Activated T-helper 1 cell treated with Interleukin-2 at 50 U/mL for 16 hours (primary cell): ENCODE measurements at places on chromosomes 5 and 9.

- DNase-seq: no peak
These were observed 40.2 kb downstream of the SLC1A3 start for GRCh38 chr5:36646507-36647023.

GRCh38 chr9:34380034-34380510 lies 3.4 kb upstream of the MYORG start:
- DNase-seq: no peak

GRCh38 chr9:91239367-91240111 lies 122.2 kb downstream of the AUH start:
- no peak for DNase-seq

DNA sequence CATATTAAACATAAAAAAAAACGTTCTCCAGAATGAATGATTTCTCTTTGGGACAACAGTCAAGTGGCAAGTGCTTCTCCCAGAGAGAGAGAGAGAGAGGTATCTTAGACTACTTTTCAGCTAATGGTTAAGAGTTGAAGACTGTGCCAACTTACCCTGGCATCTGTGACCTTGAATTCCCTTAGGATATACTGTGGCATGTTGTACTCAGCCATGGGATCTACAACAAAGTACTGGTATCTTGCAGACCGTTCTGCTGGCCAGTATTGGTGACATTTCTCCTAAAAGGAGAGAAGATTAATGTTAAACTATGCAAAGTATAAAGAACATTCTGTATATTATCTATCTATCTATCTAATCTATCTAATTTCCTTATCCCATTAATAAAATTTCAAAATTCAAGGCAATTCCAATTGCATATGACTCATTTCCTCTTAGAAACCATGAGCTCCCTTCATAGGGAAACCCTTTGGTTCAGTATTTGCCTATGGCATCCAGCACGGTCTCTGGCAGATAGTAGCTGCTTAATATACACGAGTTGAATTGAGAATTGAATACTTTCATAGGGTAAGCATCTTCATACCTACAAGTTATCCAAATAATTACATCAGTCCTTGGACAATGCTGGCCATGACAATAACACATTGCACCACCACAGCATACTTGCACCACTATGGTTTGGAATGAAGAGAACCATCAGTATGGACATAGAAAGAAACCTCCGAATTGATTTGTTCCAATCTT lies 539.4 kb upstream of the DMAC1 start:
- DNase-seq: no peak

DNA sequence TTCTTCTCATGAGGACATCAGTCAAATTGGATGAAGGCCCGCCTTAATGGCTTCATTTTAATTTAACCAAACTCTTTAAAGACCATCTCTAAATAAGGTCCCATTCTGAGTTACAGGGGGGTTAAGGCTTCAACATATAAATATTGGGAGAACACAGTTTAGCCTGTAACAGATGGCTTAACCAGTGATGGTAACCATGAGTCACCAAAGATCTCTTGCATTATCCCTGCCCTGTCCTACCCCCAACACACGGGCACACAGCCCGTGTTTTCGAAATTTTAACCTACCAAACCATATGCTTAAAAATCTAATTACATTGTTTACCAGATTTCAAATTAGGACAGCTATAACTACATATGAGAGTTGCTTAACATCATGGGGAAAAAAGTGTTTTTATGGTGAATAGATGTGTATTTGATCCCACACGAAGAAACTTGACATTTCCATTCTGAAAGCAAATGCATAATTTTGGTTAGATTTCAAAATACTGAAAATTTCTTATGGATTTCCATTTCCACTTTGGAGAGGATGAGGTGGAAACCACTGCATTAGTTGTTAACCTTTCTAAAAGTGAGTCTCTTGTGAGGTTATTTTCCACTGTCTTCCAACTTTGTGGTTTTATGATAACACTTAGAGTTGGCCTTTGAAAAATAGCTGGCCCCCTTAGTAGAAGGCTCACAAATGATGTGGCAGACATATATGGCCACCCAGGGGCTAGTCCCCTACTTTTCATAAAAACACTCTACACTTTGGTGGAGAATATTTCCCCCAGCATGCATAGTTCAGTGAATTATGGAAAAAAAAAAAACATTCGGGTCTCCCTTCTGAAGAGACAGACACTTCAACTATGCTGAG lies 849.3 kb downstream of the TLE1 start:
- DNase-seq: no peak

- DNase-seq: no peak
These were observed 62.8 kb downstream of the CDC14B start for GRCh38 chr9:96556701-96557461.

GRCh38 chr5:135242866-135243555 lies 156.0 kb downstream of the MACROH2A1 start:
- DNase-seq: no peak

DNA sequence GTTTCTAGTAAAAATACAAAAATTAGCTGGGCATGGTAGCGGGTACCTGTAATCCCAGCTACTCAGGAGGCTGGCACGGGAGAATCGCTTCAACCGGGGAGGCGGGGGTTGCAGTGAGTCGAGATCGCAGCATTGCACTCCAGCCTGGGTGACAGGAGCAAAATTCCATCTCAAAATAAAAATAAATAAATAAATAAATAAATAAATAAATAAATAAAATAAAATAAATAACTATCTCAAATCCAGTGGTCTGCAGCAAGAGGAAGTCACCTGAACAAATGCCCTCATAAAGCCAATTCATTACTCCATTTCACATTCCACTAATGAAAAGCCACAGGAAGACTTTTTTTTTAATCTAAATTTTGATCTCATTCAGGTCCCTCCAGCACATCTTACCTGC lies 114.2 kb downstream of the EFNA5 start:
- no peak for DNase-seq

DNA sequence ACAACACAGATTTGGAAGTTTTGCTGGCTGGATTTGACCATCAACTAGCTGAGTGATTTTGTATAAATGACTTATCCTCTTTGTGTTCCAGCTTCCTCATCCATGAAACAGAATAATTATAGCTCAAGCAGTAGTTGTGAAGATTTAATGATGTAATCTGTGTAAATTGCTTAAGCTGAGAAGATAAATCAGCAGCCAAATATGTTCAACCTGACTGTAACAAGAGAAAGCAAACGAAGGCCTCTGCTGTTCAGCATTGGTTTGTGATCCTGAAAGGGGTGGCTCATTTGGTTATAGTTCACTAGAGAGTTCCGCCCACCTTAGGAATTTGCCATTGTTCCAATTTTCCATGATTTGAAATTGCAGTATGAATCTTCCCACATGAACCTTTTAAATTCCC lies 75.7 kb upstream of the CCDC112 start:
- DNase-seq: no peak

- no peak for DNase-seq
These were observed 388.0 kb upstream of the TUSC1 start for GRCh38 chr9:26066237-26066636.

- no peak for DNase-seq
These were observed 212.1 kb upstream of the ADRA1B start for GRCh38 chr5:159704160-159704559.

- no peak for DNase-seq
These were observed 182.5 kb upstream of the FBXL17 start for GRCh38 chr5:108564441-108564840.

DNA sequence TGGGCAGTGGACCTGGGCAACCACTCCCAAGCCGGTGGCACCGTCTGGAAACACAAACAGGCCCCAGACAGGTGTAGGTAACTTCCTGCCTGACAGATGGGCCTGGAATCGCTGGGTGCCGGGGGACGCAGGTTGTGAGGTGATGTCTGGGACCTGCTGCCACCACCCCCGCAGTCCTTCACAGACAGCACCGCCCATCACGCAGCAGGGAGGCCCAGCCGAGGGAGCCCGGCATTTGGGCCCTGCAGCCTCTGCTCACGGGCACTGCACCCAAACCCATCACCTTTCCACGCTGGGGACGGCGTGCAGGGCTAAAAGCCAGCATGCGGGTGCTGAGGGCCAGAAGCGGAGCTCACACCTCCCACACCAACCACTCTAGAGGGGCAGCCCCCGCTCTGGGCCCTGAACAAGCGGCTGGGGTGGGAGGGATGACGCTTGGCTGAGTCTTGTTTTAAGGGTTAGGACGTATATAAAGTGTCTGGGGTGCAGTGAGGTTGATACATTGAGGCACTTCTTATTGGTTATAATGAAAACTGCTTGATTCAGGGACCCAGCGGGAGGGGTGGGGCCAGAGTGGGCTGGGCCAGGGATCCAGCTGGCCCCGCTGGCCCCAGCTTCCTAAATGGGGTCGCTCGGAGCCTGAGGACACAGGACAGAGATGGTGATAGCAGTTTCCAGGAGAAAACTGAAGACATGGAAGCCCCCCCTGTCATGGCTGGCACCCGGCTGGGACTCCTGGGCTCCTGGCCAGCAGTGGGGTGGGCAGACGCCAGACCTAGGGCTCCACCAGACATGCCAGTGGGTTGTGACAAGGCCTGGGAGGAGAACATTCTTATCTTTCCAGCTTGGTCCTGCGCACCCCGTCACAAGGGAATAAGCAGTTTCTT lies 11.3 kb downstream of the MYMK start:
- DNase-seq: no peak

GRCh38 chr9:29285818-29286217 lies 1712.5 kb upstream of the C9orf72 start:
- no peak for DNase-seq

DNA sequence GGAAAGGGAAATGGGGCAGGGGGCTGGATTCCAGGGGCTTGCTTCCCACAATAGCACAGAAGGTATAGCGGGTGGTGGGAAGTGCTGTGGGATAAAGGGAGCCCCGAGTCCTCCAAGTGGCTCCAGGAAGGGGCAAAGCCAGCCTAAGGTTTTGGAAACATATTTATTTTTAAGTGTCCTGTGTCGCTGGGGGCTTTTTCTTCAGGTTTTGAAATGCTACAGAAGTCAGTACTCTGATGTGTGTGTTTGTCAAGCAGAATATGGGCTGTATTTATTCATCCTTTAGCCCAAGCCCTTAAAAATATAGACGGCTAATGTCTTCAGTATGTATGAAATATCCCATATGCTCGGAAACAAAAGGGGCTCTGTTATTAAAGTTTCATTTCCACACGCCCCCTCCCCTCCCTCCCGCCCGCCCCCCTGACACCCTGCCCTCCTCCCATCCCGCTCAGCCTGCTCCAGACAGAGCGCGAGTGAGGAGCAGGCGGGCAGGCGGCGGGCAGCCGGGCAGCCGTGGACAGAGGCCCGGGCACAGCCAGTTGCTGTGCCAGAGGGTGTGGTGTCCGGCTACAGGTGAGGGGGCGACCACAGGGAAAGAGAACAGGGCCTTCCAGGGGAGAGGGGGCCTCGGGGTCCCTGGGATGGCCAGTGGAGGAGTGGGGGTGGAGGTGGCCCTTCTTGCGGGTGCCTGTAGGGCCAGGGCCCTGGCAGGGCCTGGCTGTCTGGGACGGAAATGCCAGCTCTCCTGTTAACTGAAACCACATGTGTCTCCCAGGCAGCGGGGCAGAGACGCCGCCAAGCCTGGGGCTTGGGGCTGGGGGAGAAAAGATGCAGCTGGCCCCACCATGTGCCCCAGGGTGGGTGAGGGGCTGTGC lies 39.6 kb upstream of the SYNPO start:
- DNase-seq: no peak

GRCh38 chr9:116383936-116384335 lies 230.3 kb downstream of the PAPPA start:
- no peak for DNase-seq

- no peak for DNase-seq
These were observed 20.9 kb upstream of the COMMD10 start for GRCh38 chr5:116063950-116064349.

GRCh38 chr5:20680718-20681302 lies 692.8 kb upstream of the CDH18 start:
- no peak for DNase-seq

DNA sequence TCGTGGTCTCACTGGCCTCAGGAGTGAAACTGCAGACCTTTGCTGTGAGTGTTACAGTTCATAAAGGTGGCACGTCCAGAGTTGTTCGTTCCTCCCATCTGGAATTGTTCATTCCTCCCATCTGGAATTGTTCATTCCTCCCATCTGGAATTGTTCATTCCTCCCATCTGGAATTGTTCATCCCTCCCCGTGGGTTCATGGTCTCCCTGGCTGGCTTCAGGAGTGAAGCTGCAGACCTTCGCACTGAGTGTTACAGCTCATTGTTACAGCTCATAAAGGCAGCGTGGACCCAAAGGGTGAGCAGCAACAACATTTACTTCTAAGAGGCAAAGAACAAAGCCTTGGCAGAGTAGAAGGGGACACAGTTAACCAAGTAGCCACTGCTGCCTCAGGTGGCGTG lies 69.1 kb downstream of the GCNT1 start:
- DNase-seq: no peak

- no peak for DNase-seq
These were observed 180.5 kb upstream of the RIOK2 start for GRCh38 chr5:97363577-97363976.

GRCh38 chr5:138000102-138000723 lies 32.7 kb downstream of the FAM13B start:
- no peak for DNase-seq

DNA sequence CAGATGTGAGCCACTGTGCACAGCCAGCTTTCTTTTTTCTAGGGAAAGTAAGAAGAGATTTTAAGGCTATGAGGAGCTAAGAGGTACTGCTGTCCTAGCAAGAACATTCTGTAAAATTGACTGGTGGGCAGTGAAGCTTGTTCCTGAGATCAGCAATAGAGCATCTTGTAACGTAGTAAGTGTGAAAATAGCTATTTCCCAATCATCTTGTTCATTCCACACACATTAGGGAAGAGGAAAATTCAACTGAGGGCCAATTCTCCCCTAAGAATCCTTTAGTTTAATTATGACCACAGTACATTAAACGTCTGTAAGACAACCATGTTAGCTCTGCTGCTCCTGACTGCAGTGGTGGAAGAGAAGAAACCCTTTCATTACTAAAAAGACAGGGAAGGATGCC lies 246.2 kb downstream of the EFNA5 start:
- DNase-seq: no peak

DNA sequence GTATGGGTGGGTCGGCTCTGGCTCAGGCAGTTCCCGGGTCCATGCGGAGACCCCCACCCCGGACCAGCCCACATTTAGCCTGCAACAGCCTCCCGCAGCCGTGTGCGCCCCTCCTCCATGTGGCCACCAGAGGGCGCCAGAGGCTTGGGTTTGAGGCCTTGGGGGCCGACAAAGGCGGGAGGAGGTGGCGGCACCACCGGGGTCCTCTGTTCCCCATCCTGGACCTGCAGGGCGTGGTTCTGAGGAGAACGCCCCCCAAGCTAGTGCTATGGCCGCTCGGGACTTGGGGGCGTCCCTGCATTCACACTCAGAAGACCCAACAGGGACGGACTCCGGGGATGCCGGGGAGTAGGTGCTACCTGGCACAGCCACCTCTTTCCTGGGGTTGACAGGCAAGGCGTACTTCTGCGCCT lies 16.5 kb downstream of the ASS1 start:
- DNase-seq: peak; percentile 46
